Stimulated activated CD4-positive, alpha-beta T cell treated with anti-CD3 and anti-CD28 coated beads, Interleukin-4, amount 100 ng/mL, for 1 hour (primary cell): ENCODE measurements at places on chromosomes 3 and 15.

- DNase-seq, result peak; percentile 65
Measured at GRCh38 chr3:194485881-194486539, 792 bp downstream of the ATP13A3 start.

DNA sequence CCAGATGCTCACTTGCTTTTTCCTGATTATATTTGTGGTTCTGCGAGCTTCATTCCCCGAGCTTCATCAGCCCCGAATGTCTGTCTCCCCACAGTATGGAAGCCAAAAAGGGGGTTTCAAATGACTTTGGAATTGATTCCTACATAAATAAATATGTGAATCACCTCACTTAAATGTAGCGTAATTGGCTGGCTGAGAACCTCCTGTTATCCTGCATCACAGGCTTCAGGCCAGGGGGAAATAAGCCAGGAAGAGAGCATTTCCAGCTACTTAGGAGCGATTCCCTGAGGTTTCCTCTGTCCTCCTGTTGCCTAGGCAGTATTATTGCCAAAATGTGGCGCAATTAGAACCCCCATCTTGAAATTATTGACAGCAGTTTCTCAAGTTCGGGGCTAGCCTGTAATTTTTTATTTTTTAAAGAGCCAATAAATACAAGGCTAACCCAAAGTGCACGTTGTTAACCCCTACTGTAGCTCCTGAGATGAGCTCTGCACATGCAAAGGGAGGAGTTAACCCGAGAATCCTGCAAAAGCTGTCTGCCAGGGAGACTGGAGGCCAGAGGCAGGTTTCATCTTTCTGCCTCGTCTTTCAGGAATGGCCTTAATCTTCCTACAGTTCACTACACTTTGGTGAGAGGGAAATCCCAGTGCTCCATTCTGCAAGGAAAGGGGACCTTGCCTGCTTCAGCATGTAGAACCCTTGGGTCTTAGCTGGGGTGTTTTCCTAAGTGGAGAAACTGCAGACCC is 148.2 kb downstream of the ADAMTS9 start:
- DNase-seq, result no peak

- DNase-seq, result no peak
Measured at GRCh38 chr15:80214910-80215309, 37.1 kb downstream of the CTXND1 start.

GRCh38 chr15:100713163-100713867 is 110.9 kb downstream of the ASB7 start:
- DNase-seq, result no peak

GRCh38 chr3:112111785-112112402 is 21.2 kb downstream of the GCSAM start:
- DNase-seq, result peak; percentile 37

GRCh38 chr3:88150371-88150770 is 612 bp downstream of the C3orf38 start:
- peak; percentile 15 for DNase-seq

DNA sequence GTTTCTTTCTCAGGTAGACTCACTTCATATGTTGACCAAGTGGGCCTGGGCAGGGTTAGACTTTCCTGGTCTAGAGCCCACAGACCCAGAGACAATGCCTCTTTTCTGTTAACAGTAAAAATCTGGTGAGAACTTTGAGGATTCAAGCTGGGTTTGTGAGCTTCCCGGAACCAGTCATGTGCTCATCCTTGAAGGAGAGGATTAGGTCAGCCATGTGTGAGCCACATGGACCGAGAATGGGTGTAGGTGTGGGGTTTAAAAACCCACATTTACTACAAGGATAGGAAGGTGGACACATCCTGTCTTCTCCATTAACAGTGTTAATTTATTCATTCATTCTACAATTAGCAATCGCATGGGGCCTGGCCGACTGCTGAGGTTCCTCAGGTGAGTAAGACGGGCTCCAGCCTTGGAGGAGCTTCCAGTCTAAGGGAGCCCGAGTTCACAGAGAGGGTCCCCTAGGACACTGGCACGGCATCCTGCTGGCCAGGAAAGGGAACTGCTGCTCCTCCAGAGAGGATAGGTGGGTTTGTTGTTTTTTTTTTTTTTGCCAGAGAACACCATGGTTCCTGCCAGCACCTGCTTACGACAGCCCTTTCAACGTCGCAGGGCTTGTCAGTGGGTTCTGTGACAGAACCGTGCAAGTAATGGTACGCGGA is 69.0 kb downstream of the SQOR start:
- no peak for DNase-seq

GRCh38 chr3:33424606-33425452 is 15.4 kb downstream of the UBP1 start:
- DNase-seq, result no peak

DNA sequence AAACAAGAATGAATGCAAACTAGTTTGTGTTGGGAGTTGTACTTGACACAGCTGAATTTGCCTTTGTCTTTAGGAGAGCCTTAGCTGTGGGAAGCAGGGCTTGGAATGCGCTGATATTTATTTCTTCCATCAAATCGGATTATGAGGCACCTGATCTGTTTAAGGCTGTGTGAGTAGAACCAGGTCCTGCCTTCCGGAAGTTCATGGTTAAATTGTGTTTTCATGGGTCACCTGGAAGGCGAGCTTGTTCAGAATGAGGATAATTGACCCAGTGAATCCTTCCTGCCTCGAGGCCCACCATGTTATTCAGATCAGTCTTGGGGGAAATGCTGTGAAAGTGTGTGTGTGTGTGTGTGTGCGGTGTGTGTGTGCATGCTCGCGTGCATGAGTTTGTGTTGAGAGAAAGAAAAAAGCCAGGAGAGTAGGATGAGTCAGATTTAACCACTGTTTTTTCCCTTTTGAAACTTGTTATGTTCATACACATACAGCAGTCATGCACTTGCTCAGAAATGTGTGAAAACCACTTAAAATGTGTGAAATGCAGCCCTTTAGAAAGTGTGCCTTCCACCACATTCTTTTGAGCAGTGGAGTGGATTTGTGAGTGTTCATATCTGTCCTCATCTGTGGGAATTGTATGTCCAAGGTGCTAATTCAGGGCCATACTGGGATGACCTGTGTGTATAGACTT is 36.7 kb downstream of the SMAD3 start:
- peak; percentile 59 for DNase-seq

DNA sequence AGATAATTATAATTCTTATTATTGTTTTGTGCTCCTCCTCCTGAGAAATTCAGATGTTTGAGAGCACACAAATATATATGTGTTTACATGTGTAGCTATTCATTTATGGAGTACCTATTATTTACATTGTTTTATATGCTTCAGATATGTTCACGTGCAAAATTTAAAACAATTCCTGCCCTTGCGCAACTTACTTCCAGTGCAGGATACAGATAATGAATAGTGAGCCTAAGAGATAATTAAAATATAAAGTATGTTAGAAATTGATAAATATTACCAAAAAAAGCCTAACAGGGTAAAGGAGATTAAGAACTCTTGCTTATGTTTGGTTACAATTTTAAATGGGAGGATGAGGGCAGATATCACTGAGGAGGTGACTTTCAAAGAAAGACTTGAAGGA is 81.7 kb upstream of the DPH6 start:
- no peak for DNase-seq

DNA sequence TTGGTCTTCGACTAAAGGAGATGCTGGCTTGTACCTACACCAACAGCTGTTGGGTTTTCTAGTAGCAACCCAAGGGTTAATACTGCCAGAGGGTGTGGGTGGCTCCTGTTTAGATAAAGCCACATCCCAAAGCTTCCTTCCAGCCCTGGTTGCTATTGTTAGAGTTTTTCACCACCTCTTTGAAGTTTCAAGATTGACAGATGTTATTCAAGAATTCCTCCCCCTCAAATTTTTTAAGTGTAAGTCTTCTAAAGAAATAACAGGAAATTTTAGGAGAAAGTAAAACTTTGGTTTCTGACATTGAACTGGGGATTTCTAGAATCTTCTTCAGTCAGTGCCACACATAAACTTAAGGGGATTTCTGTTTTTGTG is 60.9 kb downstream of the TGFBR2 start:
- no peak for DNase-seq

- peak; percentile 46 for DNase-seq
Measured at GRCh38 chr3:106333911-106334618, 465.3 kb upstream of the CBLB start.

DNA sequence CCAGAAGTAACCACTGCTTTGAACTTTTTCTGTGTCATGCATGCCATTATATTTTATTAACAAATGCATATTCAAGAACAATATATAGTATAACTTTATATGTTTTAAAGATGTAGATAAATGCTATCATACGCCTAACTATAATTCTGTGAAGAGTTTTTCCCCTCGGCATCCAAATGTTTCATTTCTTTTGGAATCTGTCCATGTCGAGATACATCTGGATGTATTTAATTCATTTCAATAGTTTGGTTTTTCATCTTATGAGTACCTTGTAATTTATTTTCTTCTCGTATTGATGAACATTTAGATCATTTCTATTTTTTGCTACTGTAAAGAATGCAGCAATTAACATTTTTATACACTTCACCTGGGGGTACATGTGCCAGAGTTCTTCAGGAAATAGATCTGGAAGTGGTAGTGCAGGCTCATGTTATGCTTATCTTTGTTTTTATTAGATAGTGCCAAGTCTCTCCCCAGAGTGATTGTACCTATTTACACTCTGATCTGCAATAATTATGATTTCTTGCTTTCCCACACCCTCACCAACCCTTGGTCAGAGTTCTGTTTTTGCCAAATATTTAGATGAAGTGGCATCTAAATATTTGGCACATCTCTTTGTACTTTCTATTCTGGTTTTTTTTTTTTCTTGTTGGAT is 29.7 kb downstream of the USP13 start:
- no peak for DNase-seq
